Occipital lobe (tissue), 3 donors: ENCODE measurements at places on chromosomes 5 and 9.

DNA sequence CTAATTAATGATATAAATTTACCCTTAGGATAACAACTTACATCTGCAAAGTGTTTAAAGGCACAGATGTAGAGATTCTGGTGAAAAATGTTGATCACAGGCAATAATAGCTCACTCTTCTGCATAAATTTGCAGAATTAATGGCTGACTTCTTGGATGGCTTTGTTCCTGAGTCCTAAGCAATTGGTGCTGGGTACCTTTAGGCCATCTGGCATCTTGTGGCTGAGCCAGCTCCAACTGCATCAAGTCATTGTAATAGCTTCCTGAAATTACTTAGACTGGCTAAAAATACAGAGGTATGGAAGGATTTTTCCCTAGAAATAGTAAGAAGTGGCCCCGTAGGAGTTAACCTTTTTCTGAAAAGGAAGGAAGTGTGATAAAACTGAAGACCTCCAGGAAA is 118.3 kb upstream of the MINAR2 start:
- no peak for DNase-seq

DNA sequence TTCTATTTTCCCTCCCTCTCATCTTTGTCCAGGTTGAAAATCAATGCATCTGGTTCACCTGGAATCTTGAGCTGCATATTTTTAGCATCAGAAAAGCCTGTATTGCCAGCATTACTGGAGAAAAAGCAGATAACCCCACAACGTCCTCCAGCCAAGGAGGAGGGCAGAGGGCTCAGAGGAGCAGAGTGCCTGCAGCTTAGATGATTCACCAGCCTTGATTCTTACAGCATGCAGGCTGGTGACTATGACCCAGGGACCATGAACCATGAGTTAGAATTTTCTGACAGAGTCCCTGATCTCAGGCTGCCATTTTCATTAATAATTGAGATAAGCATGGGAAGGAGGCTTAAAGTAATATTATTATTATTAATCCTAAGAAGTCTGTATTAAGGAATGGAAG is 278.2 kb downstream of the BRINP1 start:
- no peak for DNase-seq

DNA sequence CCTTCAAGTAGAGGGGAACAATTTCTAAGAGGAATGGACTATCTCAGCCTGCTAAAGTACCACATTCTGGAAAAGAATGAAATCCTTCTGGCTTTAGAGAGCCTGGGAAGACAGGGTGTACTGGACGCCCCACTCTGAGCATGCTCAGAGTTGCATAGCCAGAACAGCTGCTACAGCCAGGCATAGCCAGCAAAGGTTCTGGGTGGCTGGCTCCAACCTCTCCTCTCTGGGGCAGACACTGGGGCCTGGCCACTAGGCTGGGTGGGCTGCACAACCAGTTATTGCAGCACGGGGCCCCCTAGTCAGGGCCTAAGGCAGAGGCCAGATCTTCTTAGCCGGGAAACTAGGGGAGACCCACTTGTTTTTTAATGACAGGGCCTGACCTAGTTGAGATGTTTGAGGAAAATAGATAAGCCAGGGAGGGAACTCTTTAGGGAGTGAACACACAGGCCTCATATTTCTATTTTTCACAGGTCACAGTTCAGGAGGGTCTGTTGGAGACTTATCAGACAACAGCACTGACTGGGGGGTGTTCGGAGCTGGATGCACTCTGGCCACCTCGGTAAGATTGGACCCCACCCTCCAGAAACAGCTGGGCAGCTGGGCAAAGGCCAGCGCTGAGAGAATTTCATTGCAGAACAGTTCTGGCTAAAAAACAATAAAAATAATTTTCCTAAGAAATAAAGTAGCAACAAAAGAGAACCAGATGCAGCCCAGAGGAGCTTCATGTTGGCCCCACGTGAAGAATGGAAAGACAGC is 142.9 kb downstream of the LPAR1 start:
- DNase-seq, result no peak

GRCh38 chr9:112550531-112550930 is 63.9 kb downstream of the KIAA1958 start:
- no peak for DNase-seq

GRCh38 chr5:56251918-56252553 is 18.9 kb upstream of the ANKRD55 start:
- DNase-seq, result no peak

- DNase-seq, result no peak
Observed at GRCh38 chr9:26565118-26565517, 327.5 kb downstream of the CAAP1 start.

DNA sequence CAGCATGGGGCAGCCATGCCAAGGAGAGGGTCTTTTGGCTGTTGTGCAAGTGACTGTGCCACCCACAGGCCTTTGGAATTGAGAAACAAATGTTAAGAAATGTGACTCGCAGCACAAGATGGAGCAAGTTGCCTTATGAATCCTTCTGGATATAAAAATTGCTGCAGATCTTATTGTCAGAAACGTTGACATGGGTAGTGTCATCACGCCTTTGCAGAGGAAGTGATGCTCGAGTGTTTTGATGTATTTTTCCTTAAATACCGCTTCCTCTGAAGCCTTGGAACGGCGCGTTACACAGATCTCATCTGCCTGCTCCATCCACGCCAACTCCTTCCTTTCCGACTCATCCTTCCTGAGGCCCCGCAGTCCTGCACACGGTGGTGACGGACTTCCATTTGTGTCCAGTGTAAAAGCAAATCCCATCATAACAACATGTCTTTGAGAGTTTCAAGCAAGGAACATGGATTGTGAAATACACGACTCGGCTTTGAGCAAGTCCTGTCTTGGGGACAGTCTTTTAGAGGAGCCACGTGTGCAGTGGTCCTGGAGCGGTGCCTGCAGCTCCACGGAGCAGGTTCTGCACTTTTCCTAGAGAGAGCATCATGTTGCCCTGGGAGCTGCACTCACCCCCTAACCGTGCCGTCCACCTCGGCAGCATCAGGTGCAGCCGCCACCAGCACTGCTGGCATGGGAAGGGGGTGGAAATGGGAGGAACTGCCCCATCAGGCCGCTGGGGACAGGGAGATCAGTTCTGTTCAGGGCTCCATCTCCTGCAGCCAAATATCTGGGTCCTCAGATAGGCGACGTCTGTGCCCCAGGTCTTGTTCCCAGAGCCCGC is 15.1 kb downstream of the ROPN1L start:
- peak; percentile 70 for DNase-seq

GRCh38 chr5:175456105-175456742 is 12.2 kb upstream of the DRD1 start:
- no peak for DNase-seq

DNA sequence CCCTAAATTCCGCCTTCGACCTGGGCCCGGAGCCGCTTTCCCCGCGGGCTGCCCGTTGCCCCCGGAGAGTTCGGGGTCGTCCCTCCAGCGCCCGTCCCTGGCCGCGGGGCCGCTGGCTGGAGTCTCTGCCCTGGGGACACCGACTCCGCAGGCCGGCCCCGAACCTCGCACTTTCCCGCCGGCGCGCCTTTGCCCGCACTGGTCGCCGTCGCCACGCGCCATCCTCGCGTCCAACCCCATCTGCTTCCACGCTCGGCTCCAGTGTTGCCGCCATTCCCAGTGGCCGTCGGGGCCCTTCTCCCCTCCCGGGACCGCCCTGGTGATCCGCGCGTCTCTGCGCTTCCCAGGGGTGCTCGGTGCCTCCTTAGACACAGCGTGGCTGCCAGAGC is 11.0 kb downstream of the LHX3 start:
- DNase-seq, result no peak

GRCh38 chr5:66722686-66723085 is 126.5 kb downstream of the MAST4 start:
- no peak for DNase-seq

- no peak for DNase-seq
Observed at GRCh38 chr5:17132444-17133083, 84.9 kb upstream of the BASP1 start.

DNA sequence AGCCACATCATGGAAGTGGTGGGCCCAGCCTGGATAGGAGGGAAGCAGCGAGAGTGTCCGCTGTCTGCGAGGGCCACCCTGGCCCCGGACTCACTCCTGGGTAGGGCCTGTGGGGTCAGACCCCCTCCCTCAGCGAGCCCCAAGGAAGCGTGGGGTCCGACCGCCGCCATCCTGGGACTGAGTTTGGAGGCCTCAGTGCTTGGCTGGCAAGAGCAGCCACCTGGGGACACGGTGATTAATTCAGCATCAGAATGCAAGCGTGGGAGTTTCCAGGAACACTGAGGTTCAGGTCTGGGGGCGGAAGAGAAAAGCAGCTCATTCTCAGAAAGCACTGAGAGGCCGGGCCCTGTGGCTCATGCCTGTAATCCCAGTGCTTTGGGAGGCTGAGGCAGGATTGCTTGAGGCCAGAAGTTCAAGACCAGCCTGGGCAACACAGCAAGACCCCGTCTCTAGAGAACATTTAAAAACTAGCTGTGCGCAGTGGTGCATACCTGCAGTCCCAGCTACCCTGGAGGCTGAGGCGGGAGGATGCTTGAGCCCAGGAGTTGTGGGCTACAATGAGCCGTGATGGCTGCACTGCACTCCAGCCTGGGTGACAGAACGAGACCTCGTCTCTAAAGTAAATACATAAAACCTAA is 18.3 kb upstream of the CAMSAP1 start:
- DNase-seq, result no peak

- DNase-seq, result no peak
Observed at GRCh38 chr9:68545033-68545705, 4.5 kb upstream of the TMEM252 start.

DNA sequence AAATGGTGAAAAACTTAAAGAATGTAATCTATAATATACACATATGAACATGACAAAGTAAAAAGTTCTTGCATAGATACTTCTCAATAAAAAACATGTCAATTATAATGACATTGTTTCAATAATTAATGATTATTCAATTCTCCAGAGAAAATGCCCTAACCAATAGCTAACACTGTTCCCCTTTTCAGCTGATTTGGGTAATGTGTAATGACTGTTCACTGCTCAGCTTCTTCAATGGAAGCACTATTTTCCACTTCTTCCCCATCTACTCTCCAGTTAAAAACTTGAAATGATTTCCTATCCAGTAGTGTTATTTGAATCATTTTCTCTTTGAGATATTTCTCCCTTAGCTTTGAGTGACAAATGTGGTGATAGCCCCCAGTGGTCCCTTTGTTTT is 62.3 kb downstream of the CEP120 start:
- no peak for DNase-seq

GRCh38 chr9:8895861-8896224 is 1096.3 kb upstream of the DMAC1 start:
- DNase-seq, result no peak

GRCh38 chr5:154244476-154244875 is 53.9 kb downstream of the GALNT10 start:
- no peak for DNase-seq

DNA sequence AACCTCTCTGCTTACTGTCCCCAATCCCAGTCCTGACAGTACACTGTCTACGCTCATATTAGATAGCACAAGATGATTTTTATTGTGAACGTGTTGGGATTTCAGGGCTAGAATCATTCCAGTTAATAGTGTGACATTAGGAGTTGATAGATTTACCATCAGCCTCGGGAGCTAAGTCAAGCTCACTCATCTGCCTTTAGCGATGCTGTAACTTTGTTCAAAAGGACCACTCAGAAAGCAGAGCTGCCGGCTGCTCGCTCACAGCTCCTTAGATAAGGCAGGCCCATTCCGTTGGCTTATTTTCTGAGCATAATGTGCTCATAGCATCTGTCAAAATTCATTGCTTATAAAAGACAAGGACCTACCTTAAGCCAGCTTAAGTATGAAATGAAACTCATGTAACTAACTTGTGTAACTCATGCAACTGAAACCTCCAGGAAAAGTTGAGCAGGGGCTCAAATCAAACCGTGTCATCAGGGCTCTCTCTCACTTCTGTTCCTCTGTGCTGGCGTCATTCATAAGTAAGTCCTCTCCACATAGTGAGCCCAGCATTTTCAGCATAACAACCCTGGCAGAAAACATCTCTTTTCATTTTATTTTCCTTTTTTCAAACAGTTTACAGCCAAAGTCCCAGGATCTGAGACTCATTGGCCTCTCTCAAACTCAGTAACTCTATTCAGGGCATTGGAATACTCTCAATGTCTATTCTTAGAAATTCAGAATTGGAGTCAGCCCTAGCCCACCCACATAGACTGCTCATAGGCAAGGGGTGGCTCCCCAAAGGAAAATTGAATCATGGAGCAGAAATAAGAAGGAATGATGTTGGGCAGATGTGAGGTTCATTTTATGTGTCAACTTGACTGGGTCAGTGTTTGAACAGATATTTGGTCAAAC is 208.8 kb downstream of the MAN2A1 start:
- DNase-seq, result no peak

DNA sequence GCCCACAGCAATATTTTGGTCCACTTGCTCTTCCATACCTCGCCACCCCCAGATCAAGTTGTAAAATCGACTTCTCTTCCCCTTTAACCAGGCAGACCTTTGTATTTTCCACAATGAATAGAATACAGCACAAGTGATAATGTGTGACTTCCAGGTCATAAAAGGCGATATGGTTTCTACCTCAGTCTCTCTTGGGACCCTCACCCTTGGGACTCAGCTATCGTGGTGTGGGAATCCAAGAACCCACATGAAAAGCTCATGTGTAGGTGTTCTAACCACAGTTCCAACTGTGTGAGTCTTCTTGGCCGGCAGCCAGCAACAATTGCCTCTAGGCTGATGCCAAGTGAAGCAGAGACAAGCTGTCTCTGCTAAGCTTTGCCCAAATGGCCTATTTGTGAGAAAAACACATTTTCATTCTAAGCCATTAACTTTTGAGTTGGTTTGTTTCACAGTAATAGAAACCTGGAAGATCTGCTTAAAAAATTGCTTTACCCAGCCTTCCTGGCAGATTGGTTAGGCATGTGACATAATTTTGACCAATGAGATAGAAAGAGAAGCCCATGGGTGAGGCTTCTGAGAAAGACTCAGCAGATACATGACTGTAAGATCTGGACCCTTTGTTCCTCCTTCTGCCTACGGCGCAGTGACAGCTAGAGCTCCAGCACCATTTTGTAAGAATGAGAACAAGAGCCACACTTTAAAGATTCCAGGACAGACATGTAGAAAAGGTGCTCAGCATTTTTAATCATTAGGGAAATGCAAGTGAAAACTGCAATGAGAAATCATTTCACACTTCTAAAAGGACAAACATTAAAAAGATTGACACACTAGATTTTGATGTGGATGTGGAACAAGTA is 18.3 kb upstream of the MLLT3 start:
- peak; percentile 63 for DNase-seq

GRCh38 chr5:80837679-80838078 is 122.5 kb upstream of the RASGRF2 start:
- no peak for DNase-seq

- no peak for DNase-seq
Observed at GRCh38 chr5:15254607-15255006, 245.4 kb upstream of the FBXL7 start.

GRCh38 chr5:175223291-175223690 is 220.7 kb downstream of the DRD1 start:
- no peak for DNase-seq

- DNase-seq, result no peak
Observed at GRCh38 chr9:133635533-133636531, at the start of gene DBH. DBH (plus strand) TSS chr9:133636363; CDS start chr9:133636372, 9 bp downstream.

DNA sequence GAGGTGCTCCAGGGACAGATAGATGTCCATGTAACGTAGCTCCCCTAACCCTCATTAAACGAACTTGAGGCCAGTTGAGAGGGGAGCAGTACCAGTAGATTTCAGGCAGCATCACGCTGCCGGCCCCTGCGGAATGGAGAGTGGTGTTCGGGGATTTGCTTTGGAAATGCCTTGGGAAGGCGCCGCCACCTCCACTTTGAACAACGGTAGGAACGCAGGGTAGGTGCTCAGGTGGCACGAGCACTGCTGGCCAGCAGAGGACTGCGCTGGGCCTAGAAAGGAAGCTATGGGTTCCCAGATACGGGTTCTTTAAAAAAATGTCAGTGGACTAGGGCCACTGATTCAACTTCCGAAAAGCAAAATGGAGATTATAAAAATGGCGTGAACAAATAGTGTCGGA is 271.8 kb downstream of the FANCC start:
- no peak for DNase-seq
